ENCODE measurements at places on chromosomes 7 and 10.

GRCh38 chr10:95784279-95784913 is 28.4 kb downstream of the ENTPD1 start:
- no peak for DNase-seq

- DNase-seq: no peak
Measured at GRCh38 chr7:89054361-89054760, 258.8 kb upstream of the TEX47 start.

GRCh38 chr7:157760004-157760730 is 423.4 kb downstream of the DNAJB6 start:
- no peak for DNase-seq

DNA sequence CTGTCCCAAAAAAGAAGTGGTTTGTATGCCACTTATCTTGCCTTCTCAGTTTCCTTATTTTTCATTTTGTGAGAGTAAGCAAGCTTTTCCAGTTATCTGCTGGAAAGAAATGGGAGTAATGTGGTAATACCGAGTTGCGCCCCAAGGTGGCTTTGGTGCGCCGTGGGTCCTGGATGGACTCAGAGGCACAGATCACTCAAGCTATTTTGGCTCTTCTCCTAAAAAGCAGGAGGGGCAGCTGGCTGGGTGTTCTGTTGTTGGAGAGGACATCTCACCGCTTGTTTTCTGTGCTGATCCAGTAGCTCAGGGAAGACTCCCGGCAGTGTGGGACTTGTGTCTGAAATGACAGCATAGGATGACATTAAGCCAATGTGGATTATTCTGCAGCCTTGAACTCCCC is 16.4 kb downstream of the PRKRIP1 start:
- no peak for DNase-seq

DNA sequence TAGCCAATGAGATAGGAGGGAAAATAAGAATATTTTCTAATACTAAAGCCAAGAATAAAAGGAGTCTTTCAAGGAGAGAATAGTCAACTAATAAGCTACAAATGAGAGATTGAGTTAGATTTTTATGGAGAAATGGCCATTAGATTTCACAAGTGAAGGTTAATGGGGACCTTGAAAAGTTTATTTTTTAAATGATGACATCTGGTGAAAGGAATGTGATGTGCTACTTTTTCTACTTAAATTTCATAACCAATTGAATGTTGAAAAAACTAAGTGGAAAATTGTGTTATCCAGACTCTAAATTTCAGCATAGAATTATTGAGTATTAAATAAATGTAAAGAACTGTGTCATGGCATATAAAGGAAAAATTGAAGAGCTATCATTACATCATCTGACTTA is 125.7 kb downstream of the TSPAN12 start:
- DNase-seq: no peak

- no peak for DNase-seq
Measured at GRCh38 chr7:93142127-93142526, 6.1 kb downstream of the SAMD9L start.

GRCh38 chr10:85492684-85493083 is 873.9 kb downstream of the GRID1 start:
- no peak for DNase-seq

- no peak for DNase-seq
Measured at GRCh38 chr7:29095631-29096445, 50.5 kb downstream of the CPVL start.

DNA sequence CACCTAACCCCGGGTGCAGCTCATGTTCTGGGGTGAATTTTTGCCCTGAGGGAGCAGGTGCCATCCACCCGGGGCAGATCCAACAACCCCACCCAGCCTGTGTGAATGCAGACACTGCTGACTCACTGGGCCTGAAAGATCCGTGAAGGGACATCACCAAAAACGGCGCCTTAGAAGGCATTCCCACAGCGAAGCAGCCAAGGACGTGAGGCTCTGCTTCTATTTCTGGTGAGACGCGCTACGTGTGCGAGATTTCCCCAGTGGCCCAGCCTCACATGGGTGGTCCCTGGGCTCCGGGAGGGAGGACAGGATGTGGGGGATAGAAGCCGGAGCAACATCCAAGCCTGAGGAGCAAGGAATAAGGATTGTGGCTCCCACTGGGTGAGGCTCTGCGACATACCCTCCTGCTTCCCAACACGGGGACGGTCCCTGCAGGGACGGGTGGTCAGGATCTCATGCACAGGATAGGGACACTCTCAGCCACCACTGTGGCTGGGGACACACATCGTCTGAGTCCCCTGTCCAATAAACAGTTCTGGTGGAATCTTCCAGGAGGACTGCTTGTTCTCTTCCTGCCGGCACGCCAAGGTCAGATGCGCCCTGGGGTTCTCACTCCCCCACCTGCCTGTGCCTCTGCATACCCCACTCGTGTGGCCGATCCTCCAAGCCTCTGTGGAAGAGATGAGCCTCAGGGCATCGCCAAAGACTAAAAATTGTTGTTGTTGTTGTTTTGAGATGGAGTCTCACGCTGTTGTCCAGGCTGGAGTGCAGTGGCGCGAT is 70.2 kb downstream of the ZRANB1 start:
- no peak for DNase-seq

DNA sequence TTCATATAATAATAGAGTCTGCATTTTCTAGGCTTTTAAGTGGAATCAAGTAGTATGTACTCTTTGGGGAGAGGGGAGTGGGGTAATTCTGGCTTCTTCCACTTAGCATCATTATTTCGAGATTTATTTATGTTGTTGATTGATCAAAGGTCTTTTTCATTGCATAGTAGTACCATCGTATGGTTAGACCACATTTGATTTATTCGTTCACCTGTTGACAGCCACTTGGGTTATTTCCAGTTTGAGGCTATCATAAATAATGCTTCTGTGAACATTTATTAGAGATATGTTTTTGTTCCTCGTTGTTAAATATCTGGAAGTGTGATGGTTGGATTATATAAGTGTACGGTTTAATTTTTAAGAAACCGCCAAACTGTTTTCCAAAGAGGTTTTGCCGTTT is 52.8 kb downstream of the AHCYL2 start:
- no peak for DNase-seq

DNA sequence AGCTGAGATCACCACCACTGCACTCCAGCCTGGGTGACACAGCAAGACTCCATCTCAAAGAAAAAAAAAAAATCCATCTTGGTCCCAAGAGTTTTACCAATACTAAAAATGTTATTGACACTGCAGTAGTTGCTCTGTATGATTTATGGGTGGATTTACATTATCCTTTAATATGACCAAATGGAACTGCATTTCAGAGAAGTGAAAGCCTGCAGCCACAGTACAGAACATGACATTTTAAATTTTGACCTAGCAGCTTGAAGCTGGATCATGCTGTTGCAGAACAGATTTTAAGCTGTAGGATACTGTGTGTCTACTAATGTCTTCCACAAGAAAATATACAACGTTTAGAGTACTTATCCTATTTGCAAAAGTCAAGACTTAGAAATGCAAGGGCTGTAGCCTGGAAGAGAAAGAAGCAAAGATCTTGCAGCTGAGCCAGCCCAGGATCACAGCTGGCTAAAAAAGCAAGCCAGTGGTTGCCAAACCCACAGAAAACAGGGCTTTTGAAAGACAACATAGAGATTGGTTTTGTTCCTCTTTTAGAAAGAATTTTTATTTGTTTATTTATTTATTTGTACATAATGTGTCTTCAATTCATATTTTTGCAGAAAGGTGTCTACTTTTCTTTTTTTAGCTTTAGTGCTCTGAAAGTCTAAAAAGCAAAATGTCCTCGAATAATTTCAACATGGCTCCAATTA is 55.2 kb upstream of the WNT16 start:
- DNase-seq: no peak

DNA sequence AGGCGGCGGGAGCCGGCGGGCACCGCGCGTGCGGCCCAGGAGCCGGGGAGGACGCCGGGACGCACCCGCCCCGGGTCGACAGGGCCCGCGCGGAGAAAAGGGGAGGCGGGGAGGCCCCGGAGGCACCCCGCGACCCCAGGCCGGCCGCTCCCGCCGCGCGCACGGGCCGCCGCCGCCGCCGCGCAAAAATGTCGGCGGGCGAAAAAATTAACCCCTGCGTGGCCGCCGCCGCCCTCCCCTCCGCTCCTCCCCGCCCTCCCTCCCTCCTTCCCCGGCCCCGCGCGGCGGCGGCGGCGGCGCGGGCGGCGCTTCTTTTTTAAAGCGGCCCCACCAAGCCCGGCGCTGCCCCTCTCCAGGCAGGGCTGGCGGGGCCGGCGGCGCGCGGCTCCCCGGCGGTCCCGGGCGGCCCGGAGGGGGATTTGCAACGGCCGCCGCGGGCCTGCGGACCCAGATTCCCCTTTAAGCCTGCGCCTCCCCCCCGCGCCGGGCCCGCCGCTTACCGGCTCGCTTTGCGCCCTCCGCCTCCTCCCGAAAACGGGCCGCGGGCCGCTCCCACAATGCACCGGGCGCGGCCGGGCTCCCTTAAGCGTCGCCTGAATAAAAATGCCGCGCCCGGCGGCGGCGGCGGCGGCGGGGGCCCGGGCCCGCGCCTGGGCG is 465 bp downstream of the SEPHS1 start:
- no peak for DNase-seq

GRCh38 chr10:96701265-96701664 is 19.0 kb downstream of the PIK3AP1 start:
- no peak for DNase-seq

DNA sequence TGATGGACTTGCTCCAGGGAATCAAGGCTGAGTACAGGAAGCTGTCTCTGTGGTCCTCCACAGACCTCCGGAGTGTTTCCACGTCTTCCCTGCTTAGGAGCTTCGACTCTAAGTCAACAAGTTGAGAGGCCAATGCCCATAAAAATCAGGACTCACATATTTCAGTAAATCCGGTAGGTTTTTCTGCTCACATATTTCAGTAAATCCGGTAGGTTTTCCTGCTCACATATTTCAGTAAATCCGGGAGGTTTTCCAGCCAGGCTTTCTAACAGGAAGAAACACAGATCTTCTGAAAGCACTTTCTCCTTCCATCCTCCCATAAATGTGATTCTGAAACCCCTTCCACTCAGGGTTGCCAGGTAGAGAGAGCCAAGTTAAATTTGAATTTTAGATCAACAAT is 340.1 kb upstream of the SHH start:
- no peak for DNase-seq

DNA sequence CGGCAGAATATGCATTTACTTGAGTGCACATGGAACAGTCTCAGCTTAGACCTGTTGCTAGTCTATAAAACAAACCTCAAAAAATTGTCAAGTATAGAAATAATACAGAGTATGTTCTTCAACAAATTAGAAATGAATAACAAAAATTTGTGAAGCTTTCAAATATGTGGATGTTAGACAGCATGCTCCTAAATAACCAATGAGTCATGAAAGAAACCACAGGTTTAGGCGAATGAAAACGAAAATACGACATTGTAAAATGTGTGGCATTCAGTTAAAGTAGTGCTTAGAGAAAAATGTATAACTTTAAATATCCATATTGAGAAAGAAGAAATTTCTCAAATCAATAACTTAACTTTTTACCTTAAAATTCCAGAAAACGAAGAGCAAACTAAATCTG is 760.0 kb upstream of the SORCS1 start:
- DNase-seq: no peak

DNA sequence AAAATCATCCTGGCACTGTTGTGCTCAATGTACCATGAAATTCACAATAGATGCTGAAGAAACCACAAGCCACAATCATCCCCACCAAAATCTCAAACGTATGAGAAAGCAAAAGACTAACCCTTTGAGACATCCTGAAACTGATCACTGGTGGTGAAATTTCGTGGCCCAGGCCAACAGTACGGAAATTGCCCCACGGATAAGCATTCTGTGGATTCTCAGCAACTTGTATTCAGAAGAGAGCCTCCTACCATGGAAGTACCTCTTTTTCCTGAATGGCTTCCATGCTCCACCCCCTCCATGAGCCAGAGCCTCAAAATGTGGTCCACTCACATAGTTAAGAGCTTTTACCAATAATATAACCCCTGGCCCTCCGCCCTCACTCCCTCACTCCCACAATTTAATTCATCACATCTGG is 163.9 kb upstream of the AUTS2 start:
- no peak for DNase-seq

GRCh38 chr10:106960812-106961211 is 203.7 kb downstream of the SORCS1 start:
- DNase-seq: no peak

- no peak for DNase-seq
Measured at GRCh38 chr7:40987571-40987970, 715.3 kb downstream of the INHBA start.

- no peak for DNase-seq
Measured at GRCh38 chr7:136911344-136911743, 42.9 kb downstream of the CHRM2 start.

DNA sequence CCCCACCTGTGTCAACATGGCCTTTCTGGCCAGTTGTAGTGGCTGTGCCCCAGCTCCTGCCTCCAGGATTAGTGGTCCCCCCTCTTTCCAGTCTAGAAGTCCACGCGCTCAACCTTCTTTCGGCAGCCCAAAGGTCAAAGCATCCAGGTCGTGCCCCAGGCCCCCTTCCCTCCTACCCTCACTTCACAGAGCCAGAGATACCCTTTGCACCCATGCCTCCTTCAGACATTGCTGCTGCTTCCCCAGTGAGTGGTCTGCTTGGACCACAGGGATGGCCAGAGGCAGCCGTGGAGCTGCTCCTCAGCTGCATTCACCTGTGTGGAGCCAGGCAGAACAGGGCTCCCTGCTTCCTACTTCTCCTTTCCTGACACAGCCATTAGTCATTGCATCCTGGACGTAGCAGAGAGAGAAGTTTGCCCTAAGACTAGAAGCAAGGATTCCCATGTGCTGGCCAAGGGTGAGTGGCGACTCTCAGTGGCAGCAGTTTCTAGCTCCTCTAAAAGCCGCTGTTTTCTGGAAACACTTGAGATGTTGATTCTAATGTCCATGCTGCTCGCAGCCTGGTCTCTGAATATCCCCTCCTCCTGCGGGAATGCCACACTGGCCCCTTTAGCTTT is 243.1 kb upstream of the SHH start:
- no peak for DNase-seq

DNA sequence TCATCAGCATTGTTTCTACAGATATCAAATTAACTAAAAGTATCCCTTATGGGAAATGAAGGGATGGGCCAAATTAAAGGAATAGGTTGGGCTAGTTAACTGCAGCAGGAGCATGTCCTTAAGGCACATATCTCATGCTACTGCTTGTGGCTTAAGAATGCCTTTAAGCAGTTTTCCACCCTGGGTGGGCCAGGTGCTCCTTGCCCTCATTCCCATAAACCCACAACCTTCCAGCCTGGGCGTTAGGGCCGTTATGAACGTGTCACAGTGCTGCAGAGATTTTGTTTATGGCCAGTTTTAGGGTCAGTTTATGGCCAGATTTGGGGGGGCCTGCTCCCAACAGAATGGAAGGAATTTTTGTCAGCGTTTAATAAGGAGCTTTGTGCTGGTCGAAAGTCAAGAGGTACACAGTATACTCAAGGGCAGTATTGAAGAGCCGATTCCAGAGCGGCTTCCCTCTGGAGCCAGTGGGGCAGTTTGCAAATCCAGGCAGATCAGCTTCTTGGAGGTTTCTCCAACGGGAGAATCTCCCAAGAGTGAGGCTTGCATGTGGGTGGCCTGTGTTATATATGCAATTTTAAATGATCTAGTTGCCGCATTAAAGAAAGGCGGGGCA is 7.7 kb downstream of the PFKP start:
- DNase-seq: no peak

GRCh38 chr10:120490288-120490687 is 33.3 kb downstream of the PLPP4 start:
- no peak for DNase-seq

GRCh38 chr7:142001163-142001874 is 5.6 kb downstream of the MGAM start:
- no peak for DNase-seq

All from smooth muscle cell of the brain vasculature (primary cell).